SW 1271 (cell line): ENCODE measurements at places on chromosomes 12 and 14.

GRCh38 chr12:125639826-125640225, 574.6 kb downstream of the AACS start:
- DNase-seq, result no peak

DNA sequence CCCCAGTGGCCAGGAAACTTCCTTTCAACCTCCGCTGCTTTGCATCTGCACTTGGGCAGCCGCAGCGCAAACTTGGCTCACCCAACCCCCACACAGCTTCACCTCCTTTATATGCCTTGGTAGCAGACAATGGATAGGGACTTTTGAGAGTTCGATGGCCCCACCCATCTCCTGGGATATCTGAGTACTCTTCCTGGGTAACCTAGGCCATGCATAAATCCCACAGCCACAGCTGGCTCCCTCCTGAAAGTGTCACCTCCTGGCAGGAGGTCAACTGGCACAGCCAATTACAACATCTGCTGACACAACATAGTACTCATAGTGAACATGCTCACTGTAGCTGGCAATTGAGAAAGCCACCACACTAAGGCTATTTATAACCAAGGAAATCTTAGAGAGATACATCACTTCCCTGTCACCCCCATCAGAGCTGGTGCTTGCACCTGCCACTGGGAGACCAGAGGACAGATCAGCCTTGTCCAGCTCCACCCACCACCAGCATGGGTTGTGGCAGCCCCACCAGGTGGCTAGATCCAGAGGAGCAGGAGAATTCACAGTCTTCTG, 410.0 kb downstream of the SYT1 start:
- no peak for DNase-seq

- no peak for DNase-seq
Measured at GRCh38 chr14:54301359-54301758, 95.4 kb upstream of the CDKN3 start.

GRCh38 chr14:69652942-69653684, 41.7 kb downstream of the SUSD6 start:
- no peak for DNase-seq

GRCh38 chr12:49331380-49332222, 5.4 kb downstream of the C1QL4 start:
- peak; percentile 65 for DNase-seq
